ENCODE measurements at places on chromosomes 12 and 14.

DNA sequence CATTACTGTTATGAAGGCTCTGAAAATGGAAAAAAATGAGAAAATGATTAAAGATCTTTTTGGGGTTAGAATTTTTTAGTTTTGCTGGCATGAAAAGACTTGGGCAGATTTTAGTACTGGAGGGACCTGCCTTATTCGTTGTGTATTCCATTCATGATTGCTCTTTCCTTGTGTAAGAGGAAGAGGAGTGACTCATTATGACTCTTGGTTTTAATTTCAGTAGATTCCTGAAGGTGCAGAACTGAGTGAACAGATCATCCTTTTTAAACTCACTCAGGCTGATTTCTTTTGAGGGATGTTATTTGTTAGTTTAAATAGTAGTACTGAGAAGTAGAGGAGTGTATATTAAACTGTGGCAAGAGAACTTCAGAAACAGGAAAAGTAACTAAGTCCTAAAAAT is 41.6 kb downstream of the AKAP6 start:
- DNase-seq, result no peak

DNA sequence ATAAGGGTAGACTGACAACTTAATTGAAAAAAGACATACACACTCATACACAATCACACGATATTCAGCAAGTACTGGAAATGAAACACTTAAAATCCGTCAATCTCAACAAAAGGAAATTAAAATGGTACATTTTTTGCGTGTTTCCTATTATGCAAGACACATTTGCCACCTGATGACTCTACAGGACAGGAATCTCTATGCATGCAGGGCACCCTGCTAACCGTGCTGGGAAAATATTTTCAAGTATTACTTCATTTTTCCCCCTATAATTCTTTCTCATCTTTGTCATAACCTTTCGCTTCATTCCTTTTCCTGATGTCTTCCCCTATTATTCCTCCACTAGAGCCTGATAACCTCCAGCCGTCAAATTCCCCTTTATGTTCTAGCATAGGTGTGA is 150.2 kb downstream of the TMEM132D start:
- DNase-seq, result no peak

GRCh38 chr12:80068173-80068572 is 31.2 kb upstream of the OTOGL start:
- DNase-seq, result no peak

DNA sequence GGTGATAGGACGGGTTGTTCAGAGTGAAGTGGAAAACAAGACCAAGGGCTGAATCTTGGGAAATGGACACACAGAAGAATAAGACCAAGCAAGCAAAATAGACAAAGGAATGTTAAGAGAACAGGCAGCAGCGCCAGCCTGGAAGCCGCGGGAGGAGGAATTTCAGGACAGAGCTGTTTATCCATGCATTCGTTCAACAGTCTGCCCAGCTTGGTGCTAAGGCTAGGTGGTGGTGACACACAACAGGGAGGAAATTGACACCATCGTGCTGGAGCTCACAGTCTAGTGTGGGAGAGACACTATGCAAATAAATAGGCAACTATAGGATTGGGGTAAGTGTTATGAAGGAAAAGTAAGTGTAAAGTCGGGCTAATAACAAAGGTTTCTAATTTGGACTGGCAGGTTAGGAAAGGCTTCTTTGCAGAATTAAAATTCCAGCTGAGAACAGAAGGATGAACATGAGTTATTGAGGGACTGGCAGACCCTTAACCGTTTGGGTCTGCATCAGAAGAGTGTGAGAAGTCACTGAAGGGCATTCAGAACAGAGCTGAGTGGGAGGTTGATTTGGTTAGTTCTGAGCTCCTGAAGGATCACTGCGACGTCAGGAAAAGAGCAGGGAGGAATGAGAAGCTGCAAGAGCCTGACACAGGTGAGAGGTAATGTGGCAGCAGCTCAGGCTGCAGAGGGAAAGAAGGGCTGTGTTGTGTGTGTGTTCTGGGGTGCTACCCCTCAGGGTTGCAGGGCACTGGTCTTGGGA is 242.6 kb upstream of the FKBP4 start:
- no peak for DNase-seq

DNA sequence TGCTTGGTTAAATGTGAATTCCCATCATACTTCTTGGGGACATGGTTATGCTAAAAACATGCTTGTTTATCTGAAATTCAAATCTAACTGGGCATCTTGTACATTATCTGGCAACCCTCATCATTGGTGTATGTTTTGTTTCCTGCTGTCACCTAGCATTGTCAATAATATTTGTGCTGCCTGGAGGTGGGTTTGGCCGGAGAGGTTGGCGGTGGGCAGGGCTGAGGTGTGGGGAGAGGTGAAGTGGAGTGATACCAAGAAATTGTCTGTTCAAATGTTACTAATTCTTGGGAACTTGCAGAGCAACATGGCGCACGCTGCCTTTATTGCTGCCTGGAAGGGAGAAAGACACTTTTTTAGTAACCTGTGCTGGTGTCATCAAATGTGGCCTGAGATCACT is 280.5 kb downstream of the VRK1 start:
- no peak for DNase-seq

DNA sequence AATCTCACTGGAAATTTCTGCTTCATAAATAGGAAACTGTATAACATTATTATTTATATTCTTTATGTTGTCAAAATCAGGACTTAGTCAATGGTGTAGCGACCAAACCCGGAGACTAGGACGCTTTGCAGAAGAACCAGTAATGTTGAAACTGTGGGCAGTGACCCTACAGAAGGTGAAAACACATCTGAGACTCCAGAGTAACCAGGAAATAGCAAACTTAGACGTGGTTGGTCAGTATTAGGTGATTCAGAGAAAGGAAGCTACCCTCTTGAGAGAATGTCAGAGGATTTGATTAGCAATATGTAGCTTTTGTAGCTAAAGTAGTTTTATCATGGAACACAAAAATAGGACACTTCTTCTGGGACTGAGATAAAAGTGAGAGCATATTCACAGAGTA is 381.9 kb downstream of the SLC16A7 start:
- DNase-seq, result no peak

- peak; percentile 80 for DNase-seq
These were observed 318.4 kb downstream of the RAD51B start for GRCh38 chr14:68137704-68138619.

DNA sequence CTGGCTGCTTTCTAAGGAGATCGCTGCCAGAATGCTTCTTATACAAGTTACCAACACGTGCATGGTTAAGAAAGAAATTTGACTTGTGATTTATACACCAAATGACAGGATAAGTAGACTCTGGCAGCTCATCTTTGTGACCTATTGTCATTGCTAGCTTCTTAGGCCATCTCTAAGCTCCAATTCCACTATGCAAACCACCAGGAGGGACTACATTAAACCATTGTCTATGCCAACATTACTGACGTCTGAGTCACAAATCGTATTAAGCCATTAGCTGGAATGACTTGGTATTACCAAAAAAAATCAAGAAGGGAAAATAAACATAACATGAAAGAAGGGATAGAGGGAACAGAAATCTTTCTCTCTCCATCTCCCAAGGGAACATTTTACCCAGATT is 15.8 kb upstream of the VPS33A start:
- no peak for DNase-seq

DNA sequence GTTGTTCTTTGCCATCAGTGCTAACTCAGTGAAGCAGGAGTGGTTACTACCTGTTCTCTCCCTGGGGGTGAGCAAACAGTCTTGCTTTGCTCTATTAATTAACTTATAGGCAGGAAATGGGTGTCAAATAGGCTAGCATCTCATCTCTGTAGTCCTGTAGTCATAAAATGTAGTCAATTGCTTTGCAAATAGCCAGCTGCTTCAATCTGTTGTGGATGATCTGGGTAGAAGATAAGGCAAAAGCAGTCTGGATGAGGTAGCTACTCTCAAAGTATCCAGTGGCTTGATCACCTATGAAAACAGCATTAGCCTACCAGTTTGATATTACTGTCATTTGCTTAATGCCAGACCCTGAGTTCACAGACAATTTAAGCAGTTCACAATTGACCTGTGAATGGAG is 369.0 kb upstream of the TMTC1 start:
- no peak for DNase-seq

DNA sequence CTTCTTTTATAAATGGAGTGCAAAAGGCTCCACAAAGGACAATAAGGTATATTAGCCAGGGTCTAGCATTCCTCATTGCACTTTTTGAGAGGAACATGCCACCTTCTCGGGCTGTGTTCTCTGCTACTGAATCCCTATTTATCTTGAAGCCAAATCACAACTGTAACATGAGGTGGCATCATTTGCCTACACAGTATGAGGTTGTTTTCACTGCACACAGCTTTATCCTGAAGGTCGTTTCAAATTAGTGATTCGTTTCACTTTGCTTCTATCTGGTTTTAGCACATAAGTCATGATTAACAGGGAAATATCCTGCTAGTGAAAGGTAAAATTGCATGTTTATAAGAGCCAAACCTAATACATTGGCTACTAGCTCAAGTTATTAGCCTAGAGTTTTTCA is 153.8 kb downstream of the SLC35F4 start:
- no peak for DNase-seq

GRCh38 chr12:110530511-110530910 is 28.4 kb downstream of the RAD9B start:
- DNase-seq, result no peak

GRCh38 chr14:93868165-93868564 is 59.0 kb upstream of the FAM181A start:
- DNase-seq, result no peak

DNA sequence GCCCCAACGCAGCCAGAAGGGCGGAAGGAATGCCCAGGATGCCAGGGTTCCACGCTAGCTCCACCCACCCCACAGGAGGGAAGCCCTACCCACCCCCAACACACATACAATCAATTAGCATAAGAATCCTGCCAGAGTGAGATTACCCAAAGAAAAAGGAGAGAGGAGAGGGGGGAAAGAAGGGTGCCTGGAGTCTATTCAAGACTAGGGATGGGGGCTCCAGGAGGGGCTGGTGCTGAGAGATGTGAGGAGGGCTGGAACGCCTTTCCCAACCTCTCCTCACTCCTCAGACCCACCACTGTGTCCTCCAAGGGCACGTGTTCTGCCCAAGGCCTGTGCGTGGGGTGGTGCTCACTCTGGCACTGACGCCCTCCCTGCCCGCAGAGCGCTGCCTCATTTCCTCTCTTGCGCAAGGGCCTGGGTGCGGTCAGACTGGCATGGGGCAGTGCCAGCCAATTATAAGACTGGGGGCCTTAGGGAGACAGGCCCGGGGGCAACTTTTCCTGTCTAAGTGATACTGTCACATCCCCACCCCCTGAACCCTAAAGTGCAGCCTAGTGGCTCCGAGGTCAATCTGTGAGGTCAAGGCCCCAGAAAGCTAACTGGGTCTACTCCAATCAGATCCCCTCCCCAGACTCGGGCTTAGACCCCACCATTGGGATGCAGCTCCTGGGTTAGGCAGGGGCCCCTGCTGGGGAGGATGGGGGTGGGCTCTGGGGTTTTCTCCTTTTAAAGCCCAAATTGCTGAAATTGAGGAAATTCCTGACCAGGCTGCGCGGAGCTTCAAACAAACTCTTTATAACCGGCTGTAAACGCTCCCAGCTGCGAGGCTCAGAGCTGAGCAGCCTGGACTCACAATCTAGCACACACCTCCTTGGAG is 10.2 kb upstream of the ITGB7 start:
- DNase-seq, result no peak

GRCh38 chr12:76144245-76144549 is 59.7 kb upstream of the NAP1L1 start:
- no peak for DNase-seq

DNA sequence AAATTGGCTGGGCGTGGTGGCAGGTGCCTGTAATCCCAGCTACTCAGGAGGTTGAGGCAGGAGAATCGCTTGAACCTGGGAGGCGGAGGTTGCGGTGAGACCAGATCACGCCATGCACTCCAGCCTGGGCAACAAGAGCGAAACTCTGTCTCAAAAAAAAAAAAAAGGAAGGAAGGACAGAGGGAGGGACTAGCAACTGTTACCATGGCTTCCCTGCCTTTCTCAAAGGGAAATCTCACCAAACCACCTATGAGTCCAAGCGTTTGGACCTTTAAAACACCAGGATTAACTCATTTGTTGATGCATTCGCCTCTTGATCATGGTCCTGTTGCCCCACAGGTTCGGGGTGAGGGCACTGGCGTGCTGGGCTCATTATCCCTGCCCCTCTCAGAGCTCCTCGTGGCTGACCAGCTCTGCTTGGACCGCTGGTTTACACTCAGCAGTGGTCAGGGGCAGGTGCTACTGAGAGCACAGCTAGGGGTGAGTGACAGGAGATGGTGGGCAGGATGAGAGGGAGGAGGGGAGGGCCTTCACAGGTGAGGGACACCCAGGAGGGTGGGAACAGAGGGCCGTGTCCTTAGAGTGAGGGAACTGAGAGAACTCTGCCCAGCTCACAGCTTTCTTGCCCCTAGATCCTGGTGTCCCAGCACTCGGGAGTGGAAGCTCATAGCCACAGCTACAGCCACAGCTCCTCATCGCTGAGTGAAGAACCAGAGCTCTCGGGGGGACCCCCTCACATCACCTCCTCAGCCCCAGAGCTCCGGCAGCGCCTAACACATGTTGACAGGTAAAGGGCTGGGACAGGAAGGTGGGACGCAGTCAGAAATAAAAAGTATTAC is 10.2 kb upstream of the MYL6B start:
- DNase-seq, result no peak

DNA sequence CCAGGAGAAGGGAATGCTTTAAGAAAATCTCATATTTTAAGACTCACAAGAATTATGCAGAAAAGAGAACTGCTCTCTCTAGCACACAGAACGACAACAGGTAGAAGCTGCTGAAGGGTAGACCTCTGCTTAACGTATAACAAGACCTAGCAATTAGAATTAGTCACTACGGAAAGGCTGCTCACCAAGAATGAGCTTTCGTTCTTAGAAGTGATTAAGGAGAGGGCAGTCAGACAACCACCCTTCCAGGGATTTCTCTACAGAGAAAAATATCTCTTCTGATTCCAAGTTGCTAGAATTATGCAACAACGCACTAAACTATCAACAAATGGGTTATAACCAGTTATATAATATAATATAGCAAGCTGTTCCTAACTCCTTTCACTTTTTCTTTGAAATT is 18.6 kb downstream of the LRIG3 start:
- no peak for DNase-seq

- DNase-seq, result no peak
These were observed 18.8 kb upstream of the CATSPERB start for GRCh38 chr14:91750634-91751198.

DNA sequence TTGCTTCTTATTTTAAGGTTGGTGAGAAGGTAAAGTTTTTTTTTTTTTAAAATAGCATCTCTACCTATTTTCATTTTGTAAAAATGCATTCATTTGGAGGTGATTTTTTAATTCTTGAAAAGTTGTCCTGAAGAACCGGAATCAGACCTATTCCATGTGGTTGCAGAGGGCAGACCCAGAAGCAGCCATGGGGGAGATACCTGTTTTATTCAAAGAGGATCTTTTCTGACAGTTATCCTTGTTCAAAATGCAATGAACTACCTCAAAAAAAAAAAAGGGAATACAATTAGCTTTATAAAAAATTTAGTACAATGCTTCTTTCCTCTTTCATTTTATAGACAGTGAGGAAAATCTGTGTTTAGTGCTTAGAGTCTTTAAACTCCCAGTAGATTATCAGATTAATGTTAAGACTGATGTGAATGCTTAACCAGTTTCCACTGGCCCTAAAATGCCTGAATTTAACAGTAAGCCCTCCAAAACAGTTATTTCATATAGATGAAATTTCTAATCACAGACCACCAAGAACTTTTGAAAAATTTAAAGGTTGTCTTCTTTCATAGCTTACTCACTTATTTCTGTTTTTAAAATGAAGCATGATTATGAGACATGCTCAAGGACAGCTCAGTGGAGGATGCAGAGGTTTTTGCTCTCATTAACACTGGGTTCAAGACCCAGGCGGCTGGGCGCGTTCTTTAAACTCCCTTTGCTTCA is 8.6 kb upstream of the NEMF start:
- no peak for DNase-seq

All from lower leg skin (tissue), 4 donors.